ENCODE measurements at places on chromosomes 4 and X.

- H3K36me3 ChIP-seq = peaks cover 13% of the 10 kb centered on the region
- peak; percentile 33 for DNase-seq
- peaks cover 22% of the 10 kb centered on the region for H3K4me1 ChIP-seq
- H3K27me3 ChIP-seq = no peaks in the 10 kb centered on the region
Measured at GRCh38 chr4:3074846-3075651, 568 bp downstream of the HTT start.

DNA sequence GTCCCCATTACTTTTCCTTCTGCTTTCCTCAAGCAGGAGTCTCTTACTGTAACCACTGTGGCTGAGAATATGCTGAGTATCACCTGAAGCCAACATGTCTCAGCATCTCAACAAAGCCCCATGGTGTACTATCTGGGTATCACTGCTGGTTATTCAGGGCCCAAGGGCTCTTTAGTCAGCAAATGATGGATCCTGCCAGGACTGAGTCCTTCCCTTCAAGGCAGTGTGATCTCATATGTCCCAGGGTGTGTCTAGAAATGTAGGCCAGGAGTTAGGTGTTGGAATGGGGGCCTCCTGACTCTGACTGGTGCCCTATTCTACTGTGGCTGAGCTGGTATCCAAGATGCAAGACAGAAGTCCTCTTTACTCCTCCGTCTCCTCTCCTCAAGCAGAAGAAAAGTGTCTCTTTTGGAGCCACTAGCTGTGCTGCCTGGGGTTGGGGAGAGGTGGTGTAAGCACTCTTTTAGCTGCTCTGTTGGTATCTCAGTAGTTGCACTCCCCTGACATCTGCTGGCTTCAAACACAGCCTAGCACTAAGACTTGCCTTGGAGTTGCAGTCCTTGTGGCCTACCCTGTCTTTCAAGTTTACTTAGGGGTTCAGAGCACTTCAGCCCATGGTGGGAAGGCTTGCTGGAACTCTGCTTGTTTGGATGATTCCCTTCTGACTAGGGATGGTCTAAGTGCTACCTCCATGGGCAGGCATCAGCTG, 28.6 kb downstream of the OCIAD2 start:
- no peak for DNase-seq
- no peak overlapping the region for H3K27ac ChIP-seq
- H3K4me3 ChIP-seq = no peak overlapping the region
- no peaks in the 10 kb centered on the region for H3K4me1 ChIP-seq
- no peaks in the 10 kb centered on the region for H3K27me3 ChIP-seq
- no peaks in the 10 kb centered on the region for H3K36me3 ChIP-seq

DNA sequence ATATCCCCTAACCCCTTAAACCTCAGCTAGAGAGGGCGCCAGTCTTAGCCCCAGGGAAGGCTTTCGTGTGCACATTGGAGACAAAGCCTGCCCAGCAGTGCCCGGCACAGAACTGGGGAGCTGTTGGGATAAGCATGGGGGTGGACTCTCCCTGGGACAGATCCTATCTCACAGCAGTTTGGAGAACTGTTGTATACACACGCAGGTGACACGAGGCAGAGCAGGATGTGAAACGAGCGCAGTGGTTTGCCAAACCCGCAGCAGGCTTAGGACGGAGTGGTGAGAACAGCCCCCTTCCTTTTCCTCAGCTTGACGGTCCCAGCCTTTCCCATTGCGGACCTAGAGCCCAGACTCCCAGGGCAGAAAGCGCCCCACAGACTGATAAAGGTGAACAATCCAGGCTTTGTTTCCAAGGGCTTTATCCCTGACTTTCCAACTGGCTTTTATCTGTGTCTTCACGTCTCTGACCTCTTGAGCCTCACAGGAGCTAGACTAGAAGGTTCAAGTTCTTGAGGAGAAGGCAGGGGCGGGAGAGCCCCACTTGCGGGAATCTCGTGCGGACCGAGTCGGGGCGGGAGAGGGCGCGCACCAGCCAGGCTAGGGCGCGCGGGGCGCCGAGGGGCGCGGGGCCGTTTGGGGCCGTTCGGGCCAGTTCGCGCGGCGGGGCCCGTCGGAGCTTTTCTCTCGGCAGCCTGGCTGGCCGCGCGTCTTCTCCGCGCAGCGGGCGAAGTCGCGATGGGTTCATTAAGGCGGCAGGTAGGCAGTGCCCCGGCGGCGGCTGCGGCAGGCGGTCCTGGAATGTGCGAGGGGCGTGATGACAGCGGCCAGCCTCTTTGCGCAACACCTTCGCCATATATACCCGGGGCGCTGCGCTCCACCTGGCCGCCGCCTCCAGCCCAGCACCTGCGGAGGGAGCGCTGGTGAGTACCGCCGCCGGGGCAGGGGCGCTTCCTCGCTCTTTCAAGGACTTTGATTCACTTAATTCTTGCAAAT, at the start of gene SLC34A2:
Gene SLC34A2, plus strand, starts transcription at position 881 of the 993 bp plus-strand sequence. CDS start 6,650 bp downstream, outside the sequence.
- peaks cover 5% of the 10 kb centered on the region for H3K4me1 ChIP-seq
- H3K36me3 ChIP-seq = no peaks in the 10 kb centered on the region
- DNase-seq = no peak
- H3K27ac ChIP-seq = no peak within 1 kb of the TSS
- H3K27me3 ChIP-seq = peaks cover 34% of the 10 kb centered on the region

DNA sequence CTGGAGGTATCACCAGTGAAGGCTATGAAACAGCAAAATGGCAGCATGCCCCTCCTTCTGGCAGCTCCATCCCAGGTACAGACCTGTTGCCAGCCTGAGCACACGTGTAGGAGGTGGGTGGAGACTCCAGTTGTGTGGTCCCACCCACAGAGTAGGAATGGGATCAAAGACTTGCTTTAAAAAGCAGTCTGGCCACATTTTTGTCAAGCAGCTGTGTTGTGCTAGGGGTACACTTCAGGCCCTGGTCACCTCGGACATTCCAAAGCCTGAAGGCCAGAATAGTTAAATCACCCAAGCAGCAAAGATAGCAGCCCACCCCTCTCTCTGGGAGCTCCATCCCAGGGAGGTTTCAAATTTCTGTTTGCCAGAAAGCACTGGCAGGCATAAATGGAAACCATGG, 20.3 kb upstream of the AMBN start:
- no peak overlapping the region for H3K4me3 ChIP-seq
- no peak for DNase-seq
- no peak overlapping the region for H3K27ac ChIP-seq
- H3K4me1 ChIP-seq = no peaks in the 10 kb centered on the region

DNA sequence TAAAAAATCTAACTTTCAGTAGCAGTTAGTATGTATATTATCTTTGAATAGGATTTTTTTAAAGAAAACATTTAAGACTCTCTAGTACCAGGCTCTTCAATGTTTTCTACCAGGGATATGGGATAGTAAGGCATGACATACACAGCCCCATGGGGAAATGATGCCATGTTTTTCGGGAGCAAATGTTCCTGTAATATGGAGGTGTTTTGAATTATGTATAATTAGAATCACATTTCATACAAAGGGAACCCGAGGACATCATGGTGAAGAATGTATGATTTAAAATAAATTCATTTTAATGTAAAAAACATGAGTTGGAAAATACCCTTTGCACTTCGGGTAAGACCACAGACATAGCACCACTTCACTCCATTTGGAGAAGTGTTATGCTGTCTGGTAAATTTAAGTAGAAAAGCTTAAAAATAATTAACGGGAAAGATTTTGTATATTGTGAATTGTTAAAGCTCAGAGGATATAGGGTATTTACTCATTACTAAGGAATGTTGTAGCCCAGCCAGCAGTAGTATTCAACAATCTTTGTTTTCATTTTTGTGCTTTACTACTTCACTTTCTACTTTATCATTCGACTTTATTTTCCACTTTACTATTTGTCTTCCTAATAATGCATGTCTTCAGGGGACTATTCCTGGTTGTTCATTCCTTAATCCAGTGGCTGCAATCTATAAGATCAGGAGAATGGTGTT, 2050.7 kb downstream of the ARAP2 start:
- no peaks in the 10 kb centered on the region for H3K27me3 ChIP-seq
- DNase-seq = no peak
- no peaks in the 10 kb centered on the region for H3K36me3 ChIP-seq
- H3K27ac ChIP-seq = no peak overlapping the region
- no peaks in the 10 kb centered on the region for H3K4me1 ChIP-seq

DNA sequence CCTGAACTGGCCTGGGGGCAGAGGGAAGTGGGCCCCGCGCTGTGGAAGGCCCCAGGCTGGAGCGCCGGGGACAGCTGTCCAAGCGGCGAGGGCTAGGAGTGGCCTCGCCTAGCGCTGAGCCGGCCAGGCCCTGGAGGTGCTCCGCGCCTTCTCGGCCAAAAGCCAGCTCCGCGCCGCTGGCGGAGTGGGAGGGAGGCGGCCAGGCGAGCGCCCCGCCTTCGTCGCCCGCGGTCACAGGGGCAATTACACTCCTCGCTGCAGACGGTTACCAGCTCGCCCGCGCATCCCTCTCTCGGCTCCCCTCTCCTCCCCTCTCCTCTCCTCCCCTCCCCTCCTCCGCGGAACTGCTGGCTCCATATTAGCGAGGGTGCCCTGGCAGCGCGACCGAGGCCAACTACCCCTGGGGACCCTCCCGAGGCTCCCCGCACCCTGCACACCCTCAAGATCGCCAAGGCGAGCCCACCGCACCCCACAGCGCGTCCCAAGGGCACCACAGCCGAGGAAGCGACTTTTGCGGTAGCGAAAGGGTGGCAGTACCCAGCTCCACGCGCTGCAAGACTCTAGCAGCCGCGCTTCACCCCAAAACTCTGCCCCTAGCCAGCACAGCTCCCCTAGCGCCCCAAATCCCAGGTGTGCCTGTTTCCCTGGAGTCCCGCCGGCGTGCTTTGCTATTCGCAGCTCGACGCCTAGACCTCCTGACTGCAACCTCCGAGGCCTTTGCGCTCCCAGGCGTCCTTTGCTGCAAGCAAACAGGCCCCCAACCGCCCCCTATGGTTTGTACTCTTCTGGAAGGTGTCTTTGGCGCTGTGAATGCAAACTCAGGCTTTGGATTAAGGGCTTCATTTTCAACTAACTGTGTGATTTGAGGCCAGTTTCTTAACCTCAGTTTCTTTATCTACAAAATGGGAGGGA, 91.4 kb downstream of the BCOR start:
- peaks cover 24% of the 10 kb centered on the region for H3K4me1 ChIP-seq
- H3K36me3 ChIP-seq = no peaks in the 10 kb centered on the region
- H3K27ac ChIP-seq = no peak overlapping the region
- H3K27me3 ChIP-seq = peaks cover 24% of the 10 kb centered on the region
- no peak overlapping the region for H3K4me3 ChIP-seq

DNA sequence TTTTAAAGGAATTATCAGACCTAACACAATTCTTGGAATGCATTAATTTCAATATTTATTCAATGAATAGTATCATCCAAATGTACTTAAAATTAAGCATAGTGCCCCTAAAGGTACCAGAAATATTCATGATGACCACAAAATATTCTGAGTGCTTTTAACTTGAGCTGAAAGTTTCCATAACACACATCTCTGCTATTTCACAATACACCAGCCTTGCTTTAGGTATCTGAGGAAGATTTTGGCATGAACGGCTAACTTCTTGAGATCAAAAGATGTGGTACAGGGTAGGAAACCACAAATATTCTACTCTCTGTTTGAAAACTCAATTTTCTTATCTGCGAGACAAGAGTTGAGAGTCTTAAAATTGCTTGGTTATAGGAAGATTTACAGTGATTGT, 538.3 kb upstream of the PCDH7 start:
- no peak overlapping the region for H3K4me3 ChIP-seq
- H3K27me3 ChIP-seq = no peaks in the 10 kb centered on the region
- no peak overlapping the region for H3K27ac ChIP-seq
- no peaks in the 10 kb centered on the region for H3K36me3 ChIP-seq
- H3K4me1 ChIP-seq = no peaks in the 10 kb centered on the region
- DNase-seq = no peak

- no peaks in the 10 kb centered on the region for H3K36me3 ChIP-seq
- H3K27ac ChIP-seq = no peak overlapping the region
- no peaks in the 10 kb centered on the region for H3K27me3 ChIP-seq
- no peak for DNase-seq
- no peaks in the 10 kb centered on the region for H3K4me1 ChIP-seq
Measured at GRCh38 chrX:14936561-14936960, 63.3 kb downstream of the MOSPD2 start.

GRCh38 chr4:6200011-6200921, at the start of gene JAKMIP1:
Gene JAKMIP1, minus strand, starts transcription at chr4:6200549. Its CDS starts 87,699 bp downstream, at chr4:6112850.
- peaks cover 9% of the 10 kb centered on the region for H3K36me3 ChIP-seq
- H3K27ac ChIP-seq = peak within 1 kb of the TSS; percentile 69
- peak; percentile 84 for DNase-seq
- peaks cover 34% of the 10 kb centered on the region for H3K4me1 ChIP-seq

- H3K4me3 ChIP-seq = no peak overlapping the region
- no peaks in the 10 kb centered on the region for H3K36me3 ChIP-seq
- H3K27ac ChIP-seq = no peak overlapping the region
- peaks cover 3% of the 10 kb centered on the region for H3K27me3 ChIP-seq
- DNase-seq = no peak
Measured at GRCh38 chrX:39654183-39654925, 443.4 kb downstream of the BCOR start.

DNA sequence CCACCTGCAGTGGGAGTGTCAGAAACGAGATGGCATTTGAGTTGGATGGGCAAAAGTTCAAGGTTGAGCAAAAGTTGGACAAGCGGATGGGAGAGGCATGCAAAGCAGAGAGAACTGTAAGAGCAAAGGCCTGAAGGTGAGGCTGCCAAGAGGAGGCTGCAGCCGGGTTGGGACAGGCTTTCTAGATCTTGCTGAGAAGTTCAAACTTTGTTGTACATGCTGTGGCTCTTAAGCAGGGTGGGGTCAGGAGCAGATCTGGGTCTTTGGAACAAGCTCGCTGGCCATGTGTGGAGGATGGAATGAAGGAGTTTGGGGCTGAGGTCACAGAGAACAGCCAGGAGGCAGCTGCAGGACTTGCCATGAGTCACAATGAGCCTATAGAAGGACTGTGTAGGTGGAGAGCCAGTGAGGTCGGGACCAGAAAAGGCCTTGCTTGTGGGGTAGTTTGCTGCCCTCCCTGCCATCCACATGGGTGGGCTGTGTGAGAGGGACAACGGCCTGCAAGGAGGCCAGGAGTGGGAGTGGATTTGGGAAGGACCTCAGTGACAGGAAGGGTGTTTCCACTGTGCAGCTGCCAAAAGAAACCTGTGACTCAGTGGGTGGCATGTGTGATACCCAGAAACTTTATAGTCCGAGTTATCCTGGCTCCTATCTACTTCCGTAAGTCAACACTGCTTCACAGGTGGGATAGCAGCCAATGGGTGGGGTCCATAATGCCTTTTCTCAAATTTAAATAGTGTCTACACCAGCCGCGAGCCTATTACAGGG, 210.4 kb downstream of the MID1IP1 start:
- no peak for DNase-seq
- H3K27ac ChIP-seq = no peak overlapping the region
- H3K4me3 ChIP-seq = no peak overlapping the region
- H3K36me3 ChIP-seq = no peaks in the 10 kb centered on the region

DNA sequence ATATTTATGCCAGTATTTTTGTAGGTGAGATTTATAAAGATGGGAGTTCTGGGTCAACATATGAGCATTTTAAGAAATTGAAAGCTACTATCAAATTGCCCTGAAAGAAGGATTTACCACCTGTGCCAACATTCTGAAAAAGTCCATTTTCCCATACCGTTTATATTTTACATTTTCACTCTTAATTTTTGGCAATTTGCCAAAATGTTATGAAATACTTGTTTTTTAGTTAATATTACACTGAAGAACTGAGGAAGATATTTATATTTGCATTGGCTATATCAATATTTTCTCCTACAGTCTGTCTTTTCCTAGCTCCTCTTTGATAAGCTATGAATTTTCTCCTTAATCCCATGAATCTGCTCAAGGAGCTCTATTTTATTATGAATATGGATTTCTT, 52.4 kb downstream of the DCHS2 start:
- no peaks in the 10 kb centered on the region for H3K36me3 ChIP-seq
- no peaks in the 10 kb centered on the region for H3K4me1 ChIP-seq
- DNase-seq = no peak
- H3K4me3 ChIP-seq = no peak overlapping the region
